ENCODE measurements at places on chromosomes 11 and 22.

- no peak for DNase-seq
These were observed 29.3 kb upstream of the LIPT2 start for GRCh38 chr11:74522776-74523175.

DNA sequence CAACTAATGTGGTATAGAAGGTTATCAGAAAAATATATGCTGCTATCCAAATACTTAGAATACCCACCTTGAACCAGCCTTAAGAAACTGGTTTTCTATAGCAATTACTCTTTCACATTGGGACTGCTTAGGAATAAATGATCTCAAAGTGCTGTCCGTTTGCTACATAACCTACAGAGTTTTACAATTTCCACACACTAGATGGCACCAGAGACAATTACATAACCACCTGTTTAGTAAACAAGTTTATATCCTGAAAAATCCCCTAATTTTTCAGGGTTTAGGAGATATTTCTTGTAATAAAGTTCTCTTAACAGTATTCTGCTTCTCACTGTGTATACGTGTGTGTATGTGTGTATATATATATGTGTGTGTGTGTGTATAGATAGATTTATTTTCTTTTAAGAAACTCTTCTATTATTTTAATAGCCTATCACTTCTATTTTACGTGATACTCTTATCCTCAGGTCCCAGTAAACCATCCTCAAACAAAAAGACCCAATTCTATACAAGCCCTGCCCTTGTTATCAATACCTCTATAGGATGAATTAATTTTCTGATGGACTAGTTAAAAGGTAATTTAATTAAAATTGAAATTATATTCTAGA, 6.7 kb upstream of the OR5I1 start:
- no peak for DNase-seq

DNA sequence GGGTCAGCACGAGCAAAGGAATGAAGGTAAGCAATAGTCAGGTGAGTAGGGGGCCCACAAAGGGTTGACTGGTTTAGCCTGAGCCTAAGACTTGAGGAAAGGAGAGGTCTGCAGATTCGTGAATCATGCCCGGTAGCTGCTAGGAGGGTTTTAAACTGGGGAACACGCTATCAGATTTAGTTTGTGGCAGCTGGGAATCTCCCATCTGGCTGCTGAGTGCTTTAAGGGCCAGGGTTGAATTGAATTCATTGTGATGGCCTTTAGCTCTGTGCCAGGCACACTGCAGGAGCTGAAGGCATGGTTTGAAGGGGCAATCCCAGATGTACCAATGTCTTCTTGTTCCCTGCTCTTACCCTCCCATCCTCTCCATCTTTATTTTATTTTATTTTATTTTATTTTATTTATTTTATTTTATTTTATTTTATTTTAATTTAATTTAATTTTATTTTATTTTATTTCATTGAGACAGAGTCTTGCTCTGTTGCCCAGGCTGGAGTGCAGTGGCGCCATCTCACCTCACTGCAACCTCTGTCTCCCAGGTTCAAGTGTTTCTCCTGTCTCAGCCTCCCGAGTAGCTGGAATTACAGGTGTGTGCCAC, 1.9 kb upstream of the NECTIN1 start:
- no peak for DNase-seq

GRCh38 chr11:29527391-29527936, 489.4 kb downstream of the KCNA4 start:
- DNase-seq: no peak

GRCh38 chr11:76656571-76657081, 13.9 kb downstream of the LRRC32 start:
- DNase-seq: no peak

DNA sequence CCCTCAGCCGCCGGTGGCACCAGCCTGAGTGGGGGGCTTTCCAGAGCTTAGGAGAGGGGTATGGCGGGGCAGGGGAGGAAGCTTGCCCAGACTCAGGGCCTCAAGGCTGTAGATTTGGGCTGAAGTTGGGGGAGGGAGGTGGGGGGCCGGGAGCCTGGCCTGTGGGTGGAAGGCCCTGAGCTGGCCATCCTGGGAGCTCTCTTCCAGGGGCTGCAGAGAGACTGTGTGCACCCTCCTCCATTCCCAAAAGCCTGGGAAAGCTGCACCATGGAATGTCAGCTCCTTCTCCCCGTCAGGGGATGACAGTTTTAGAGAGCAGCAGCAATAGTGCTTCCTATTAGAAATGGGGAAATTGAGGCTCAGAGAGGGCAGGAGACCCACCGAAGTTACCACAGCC, 1.0 kb downstream of the SYT12 start:
- DNase-seq: no peak

DNA sequence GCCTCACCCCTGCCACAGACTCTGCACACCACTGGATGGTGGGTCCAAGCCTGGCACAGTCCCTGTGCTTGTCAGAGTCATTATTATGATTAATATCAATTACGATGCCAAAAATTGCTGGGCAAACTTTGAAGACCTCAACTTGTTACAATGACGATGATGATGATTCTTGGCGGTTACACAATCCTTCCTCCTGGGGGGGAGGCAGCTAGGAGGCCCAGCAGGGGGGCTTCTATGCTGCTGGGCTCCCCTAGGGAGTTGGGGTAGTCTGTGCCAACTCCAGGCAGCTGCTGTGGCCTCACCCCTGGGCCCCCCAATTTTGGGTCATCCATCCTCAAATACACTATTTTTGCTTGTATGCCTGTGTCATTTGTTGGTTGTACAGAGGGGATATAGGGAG, 12.0 kb downstream of the SLC35E4 start:
- no peak for DNase-seq

GRCh38 chr22:31639436-31640039, 22.5 kb downstream of the PISD start:
- DNase-seq: peak; percentile 40

GRCh38 chr11:56917708-56918400, 70.9 kb upstream of the OR5AK2 start:
- DNase-seq: no peak

GRCh38 chr11:86483940-86484794, 109.5 kb downstream of the CCDC81 start:
- DNase-seq: no peak

GRCh38 chr22:39364714-39365491, 15.1 kb downstream of the SYNGR1 start:
- no peak for DNase-seq

DNA sequence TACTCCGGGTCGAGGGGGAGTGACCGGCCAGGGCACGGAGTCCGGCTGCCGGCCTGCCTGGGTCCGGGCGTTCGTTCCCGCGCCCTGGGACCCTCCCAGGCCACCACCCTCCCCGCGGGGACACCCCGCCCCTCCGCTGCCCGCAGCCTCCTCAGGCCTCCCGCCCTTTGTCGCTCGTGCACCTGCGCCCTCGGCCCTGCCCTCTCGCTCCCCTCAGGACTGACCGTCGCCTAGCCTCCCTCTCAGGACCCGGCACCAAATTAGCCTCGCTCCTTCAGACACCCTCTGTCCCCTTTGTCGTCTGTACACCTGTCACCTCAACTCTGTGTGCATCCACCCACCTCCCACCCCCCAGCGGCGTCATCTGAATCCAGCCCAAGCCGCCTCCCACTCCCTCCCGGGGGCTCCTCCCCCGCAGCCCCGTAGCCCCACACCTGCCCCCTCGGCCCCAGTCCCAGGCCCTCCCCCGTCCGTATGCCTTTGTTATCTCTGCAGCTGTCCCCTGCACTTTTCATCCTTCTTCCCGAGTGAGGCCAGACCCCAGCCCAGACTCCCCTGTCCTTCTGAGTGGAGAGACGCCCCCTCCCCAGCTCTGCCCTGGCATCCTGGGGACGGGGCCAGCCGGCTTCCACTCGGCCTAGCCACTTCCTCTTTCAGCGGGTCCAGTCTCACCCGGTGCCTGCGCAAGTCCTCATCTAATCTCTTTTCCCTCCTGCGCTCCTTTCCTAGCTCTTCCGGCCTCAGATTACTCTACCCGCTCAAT, 643 bp downstream of the TIGD3 start:
- peak; percentile 58 for DNase-seq

- no peak for DNase-seq
These were observed 37.8 kb downstream of the PPFIBP2 start for GRCh38 chr11:7551571-7551970.

DNA sequence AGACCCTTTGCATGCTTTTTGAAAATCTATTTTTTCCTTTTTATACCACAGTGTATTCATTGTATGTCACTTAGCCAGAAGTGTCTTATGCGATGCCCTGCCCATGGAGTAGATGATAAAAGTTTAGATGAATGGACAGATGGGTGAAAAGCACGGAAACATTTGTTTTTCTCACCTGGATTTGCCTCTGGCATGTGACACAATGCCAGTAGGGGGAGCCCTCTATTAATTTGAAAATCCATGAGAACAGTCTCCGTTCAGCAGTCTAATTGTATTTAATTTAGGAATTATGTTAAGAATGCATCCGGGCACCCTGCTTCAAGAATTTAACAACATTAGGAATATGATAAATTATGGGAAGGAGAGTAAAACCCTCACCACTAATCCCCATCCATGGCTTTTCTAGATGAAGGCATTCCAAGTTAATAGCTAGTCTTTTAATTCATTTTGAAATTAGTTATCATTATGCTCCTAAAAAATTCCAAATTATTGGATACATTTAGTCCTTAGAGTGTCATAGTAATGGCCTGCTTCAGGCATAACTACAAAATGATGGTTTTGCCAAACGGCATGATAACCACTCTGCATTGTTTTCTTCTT, 55.3 kb upstream of the ALKBH3 start:
- no peak for DNase-seq

- DNase-seq: no peak
These were observed 66.0 kb upstream of the KIRREL3 start for GRCh38 chr11:127066401-127067090.

DNA sequence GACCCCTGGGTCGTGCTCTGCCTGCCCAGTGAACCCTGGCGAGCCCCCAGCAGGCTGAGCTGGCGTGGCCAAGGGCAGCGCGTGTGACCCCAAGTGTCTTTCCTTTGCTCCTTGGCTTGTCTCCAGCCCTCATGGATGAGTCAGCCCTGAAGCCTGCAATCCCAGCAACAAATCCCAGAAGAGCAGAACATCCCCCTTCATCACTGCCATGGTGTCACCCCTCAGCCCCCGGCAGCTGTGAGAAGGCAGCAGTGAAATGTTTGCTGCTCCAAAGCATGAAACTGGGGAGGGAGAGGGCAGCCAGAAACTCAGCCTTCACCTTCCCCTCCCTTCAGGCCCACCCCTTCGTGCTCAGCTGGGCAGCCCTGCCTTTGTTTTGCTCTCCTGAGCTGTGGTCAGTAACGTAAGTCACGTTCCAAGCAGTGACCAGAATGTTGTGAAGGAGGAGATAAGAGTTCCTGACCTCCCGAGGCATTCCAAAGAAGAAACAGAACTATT, 29.8 kb downstream of the ADAMTS15 start:
- DNase-seq: no peak

DNA sequence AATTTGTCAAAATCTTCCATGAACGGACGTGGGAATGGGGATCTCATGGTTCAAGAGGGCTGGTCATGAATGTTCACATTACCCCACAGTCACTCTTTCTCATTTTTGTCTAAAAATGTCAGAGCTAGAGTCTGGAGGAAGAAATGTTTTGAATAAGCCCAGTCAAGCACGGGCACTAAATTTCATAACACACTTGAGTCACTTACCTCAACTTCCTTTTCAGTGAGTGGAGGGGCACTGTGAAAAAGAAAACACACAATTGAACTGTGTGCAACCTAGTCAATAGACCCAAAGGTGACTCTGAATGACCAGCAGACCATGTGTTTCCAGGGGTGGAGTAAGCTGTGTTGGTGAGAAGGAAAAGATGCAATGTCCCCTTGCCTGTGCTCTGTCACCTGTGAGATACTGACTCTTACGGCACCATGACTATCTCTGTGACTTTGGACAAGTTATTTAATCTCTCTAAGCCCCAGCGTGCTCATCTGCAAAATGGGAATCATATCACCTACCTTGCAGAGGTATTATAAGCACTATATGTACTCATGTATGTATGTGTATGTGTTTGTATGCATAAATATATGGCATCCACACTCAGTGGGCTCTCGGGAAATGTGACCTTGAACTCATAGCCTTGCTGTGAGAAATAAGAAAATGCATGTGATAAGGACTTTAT, 38.2 kb upstream of the LYVE1 start:
- no peak for DNase-seq

GRCh38 chr22:49936973-49937757, 18.7 kb downstream of the CRELD2 start:
- DNase-seq: no peak

GRCh38 chr11:79185351-79185750, 255.5 kb downstream of the TENM4 start:
- DNase-seq: no peak

DNA sequence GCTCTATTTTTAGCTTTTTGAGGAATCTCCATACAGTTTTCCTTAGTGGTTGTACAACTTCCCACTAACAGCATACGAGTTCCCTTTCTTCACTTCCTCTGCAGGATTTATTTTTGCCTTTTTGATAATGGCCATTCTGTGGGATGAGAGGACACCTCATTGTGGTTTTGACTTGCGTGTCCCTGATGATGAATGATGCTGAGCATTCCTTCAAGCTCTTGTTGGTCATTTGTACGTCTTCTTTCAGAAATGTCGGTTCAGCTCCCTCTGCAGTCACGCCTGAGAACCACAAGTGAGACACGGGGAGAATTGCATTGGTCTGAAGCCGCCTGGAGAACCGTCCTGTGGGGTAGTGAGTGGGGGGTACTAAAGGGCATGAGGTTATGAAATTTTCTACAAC, 2.0 kb upstream of the KRTAP5-10 start:
- peak; percentile 35 for DNase-seq

- no peak for DNase-seq
These were observed 64.8 kb downstream of the MIAT start for GRCh38 chr22:26722159-26722558.

Measured in activated T-cell treated with anti-CD3 and anti-CD28 coated beads, Interleukin-2, amount 50 U/mL, for 48 hours (primary cell).